ENCODE measurements at places on chromosomes 11 and 22. TPM values are rescaled to one million over a fixed set of nuclear protein-coding genes. Genes with fewer than 3 reads are reported as not detected.
A peak's percentile ranks its signal among the peaks of the same experiment; 100 is the strongest.

KRTAP5-2 gene
- total RNA-seq = not detected

PMM1 gene
- 28.0 TPM for total RNA-seq

GDPD4 gene
- total RNA-seq = not detected

TMEM191C gene
- 2.1 TPM for total RNA-seq

DNA sequence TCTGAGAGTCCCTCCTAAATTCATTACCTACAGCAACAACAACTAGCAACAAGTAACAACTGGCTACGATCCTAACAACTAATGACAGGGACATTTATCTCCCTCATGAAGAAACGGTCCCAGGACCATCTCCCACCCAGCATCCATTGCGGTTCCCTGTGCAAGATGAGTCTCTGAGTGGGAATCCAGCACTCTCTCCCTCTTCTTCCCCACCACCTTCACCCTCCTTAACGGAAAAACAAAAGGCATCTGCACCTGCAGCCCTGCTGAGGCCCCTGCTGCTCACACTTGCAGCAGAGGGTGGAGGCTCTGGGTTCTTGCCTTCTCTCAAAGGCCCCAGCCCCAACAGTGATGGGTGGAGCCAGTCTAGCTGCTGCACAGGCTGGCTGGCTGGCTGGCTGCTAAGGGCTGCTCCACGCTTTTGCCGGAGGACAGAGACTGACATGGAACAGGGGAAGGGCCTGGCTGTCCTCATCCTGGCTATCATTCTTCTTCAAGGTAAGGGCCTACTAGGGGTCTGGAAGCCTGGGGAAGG is at the start of gene CD3G:
Gene CD3G (plus strand): TSS at position 364 of the 535 bp plus-strand sequence. CDS start 80 bp downstream, at position 444.
- H3K27me3 ChIP-seq = peaks cover 80% of the 10 kb centered on the region
- H3K36me3 ChIP-seq = no peaks in the 10 kb centered on the region
- no peak for DNase-seq
- no peaks in the 10 kb centered on the region for H3K4me1 ChIP-seq
- no peak within 1 kb of the TSS for H3K4me3 ChIP-seq

GRCh38 chr11:27571154-27571810 is 64.7 kb upstream of the LIN7C start:
- no peaks in the 10 kb centered on the region for H3K36me3 ChIP-seq
- no peaks in the 10 kb centered on the region for H3K27me3 ChIP-seq
- no peak for DNase-seq
- no peak overlapping the region for H3K4me3 ChIP-seq
- H3K27ac ChIP-seq = no peak overlapping the region
- peaks cover 4% of the 10 kb centered on the region for H3K4me1 ChIP-seq

DNA sequence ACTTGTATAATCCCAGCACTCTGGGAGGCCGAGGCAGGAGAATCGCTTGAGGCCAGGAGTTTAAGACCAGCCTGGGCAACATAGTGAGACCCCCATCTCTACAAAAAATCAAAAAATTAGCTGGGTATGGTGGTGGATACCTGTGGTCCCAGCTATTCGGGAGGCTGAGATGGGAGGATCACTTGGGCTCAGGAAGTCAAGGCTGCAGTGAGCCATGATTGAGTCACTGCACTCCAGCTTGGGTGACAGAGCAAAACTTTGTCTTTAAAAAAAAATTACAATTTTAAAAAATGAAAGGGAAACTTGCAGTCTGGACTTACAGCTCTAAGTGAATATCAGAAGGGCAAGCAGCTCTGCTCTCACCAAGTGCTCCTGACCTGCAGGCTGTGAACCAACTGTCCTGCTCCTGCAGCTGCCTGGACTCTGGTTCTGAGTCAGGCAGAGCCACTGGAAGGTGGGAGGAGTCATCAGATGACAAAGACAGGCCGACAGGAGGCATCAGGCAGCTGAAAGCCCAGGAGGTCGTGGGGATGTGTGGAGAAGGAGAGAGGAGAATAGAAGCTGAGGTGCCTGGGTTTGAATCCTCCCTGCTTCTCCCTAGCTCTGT is 9.6 kb downstream of the SMTNL1 start:
- peak overlapping the region; percentile 50 for H3K27ac ChIP-seq
- H3K4me1 ChIP-seq = peaks cover 4% of the 10 kb centered on the region
- peaks cover 7% of the 10 kb centered on the region for H3K27me3 ChIP-seq
- peaks cover 2% of the 10 kb centered on the region for H3K36me3 ChIP-seq
- no peak overlapping the region for H3K4me3 ChIP-seq

- peaks cover 46% of the 10 kb centered on the region for H3K4me1 ChIP-seq
- peaks cover 3% of the 10 kb centered on the region for H3K36me3 ChIP-seq
- no peaks in the 10 kb centered on the region for H3K27me3 ChIP-seq
- no peak for DNase-seq
- no peak overlapping the region for H3K27ac ChIP-seq
Observed at GRCh38 chr11:64864135-64864472, 14.3 kb downstream of the EHD1 start.

GRCh38 chr22:20299746-20300136 is 20.1 kb downstream of the DGCR6L start:
- peaks cover 57% of the 10 kb centered on the region for H3K27me3 ChIP-seq
- H3K27ac ChIP-seq = no peak overlapping the region

GRCh38 chr22:50184902-50185374 is 775 bp upstream of the TRABD start:
- DNase-seq = no peak
- H3K27ac ChIP-seq = no peak overlapping the region
- no peak overlapping the region for H3K4me3 ChIP-seq

GRCh38 chr11:76083563-76084451 is 122.5 kb downstream of the WNT11 start:
- no peak for DNase-seq
- no peak overlapping the region for H3K4me3 ChIP-seq
- H3K27ac ChIP-seq = no peak overlapping the region
- peaks cover 20% of the 10 kb centered on the region for H3K4me1 ChIP-seq
- no peaks in the 10 kb centered on the region for H3K36me3 ChIP-seq

DNA sequence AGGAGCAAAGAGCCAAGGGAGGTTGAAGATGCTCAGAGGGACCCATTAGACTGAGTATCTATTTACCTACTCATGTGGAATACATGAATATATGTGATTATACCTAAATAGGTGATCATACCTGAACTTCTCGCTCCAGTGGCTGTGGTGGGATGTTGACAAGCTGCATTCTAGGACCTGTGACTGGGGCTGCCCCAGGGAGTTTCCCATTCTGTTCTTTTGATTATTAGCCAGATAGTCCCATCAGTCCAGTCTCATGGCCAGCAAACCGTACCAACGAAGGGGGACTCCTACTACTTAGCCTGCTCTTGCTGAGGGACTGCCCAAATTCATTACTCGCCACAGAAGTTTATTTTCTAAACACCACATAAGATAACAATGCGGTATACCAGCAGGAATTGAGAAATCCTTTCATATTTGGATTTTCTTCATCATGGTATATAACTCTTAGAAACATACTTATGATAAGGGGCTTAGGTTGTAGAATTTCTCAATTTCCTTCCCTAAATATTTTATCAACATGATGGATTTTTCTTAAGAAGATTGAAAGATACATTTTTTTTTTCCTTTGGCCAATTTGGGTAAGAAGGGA is 273.9 kb downstream of the NTM start:
- no peaks in the 10 kb centered on the region for H3K27me3 ChIP-seq
- H3K4me1 ChIP-seq = peaks cover 3% of the 10 kb centered on the region
- H3K27ac ChIP-seq = no peak overlapping the region

DNA sequence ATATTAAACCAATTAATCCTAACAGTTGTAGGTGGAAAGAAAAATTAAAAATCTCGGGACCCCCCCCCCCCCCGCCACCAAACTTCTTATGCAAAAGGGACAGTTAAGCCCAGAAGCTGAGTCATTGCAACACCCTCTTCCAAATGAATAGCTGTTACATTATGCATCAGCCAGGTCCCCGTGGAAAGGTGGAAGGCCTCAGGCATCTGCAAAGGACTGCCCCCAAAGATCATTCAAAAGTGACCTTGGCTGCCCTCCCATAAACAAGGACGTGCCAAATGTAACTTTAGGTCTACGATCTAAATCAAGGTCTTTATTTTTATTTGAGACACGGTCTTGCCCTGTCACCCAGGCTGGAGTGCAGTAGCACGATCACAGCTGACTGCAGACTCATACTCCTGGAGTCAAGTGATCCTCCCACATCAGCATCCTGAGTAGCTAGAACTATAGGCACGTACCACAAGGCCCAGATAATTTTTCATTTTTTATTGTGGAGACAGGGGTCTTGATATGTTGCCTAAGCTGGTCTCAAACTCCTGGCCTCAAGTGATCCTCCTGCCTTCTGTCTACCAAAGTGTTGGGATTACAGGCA is 22.8 kb downstream of the SYN3 start:
- no peak for DNase-seq
- H3K36me3 ChIP-seq = no peaks in the 10 kb centered on the region
- no peak overlapping the region for H3K4me3 ChIP-seq
- H3K27me3 ChIP-seq = peaks cover 18% of the 10 kb centered on the region
- H3K4me1 ChIP-seq = peaks cover 14% of the 10 kb centered on the region

- peaks cover 2% of the 10 kb centered on the region for H3K36me3 ChIP-seq
- no peaks in the 10 kb centered on the region for H3K27me3 ChIP-seq
Observed at GRCh38 chr11:70883323-70883940, 368.9 kb downstream of the SHANK2 start.

DNA sequence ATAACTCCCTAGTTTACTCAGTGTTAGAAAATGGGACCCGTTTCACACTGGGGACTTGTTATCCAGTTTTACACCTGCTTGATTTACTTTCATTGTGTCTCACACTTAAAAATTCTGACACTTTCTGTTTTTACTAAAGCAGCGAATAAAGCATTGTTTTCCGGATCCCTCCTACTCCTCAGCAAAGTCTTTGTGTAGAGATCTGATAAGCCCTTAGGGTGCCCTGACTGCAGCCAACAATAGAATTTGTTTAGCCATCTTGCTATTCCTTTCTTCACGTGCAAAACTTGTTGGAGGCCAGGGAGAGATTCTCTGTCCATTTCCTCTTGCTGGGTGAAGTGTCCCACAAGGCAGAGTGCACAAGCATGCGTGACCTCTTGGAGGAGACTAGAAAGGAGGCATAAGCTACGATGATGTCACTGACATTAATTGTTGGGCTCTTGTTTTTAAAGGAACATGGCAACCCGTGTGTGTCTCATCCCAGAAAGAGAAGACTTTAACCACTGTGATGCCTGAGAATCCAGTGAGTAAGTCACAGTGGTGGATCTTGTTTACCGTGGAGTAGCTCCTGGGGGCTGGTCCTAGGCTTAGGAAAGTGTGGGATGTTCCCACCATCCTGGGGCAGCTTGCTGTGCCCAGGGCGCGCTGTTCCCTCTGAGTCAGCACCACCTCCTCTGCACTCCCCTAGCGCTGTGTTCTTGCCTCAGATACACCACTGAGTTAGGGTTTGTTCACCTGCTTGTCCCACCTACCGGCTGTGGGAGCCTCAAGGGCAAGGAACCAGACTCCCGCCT is 27.7 kb downstream of the MICAL2 start:
- H3K27me3 ChIP-seq = no peaks in the 10 kb centered on the region
- DNase-seq = no peak
- H3K27ac ChIP-seq = peak overlapping the region; percentile 36
- no peaks in the 10 kb centered on the region for H3K36me3 ChIP-seq
- H3K4me3 ChIP-seq = no peak overlapping the region
- H3K4me1 ChIP-seq = peaks cover 22% of the 10 kb centered on the region

DNA sequence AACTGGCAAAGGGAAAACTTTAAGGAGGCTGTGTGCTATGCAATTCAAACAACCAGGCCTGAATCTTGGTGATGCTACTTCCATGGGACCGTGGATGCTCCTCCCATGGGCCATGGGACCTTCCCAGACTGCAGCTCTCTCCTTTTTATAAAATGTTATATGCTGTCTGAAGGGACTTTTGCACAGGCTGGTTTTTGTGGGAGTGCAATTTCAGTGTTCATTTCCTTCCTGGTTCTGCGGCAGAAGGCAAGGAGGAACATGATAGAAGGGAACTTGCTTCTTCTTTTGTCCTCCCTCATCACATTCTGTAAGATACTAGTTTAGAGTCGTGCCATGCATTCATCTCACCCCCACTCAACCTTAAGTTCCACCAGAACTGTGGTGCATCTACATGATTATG is 68.9 kb downstream of the C11orf58 start:
- H3K27me3 ChIP-seq = no peaks in the 10 kb centered on the region
- no peak overlapping the region for H3K27ac ChIP-seq
- no peak for DNase-seq
- peaks cover 3% of the 10 kb centered on the region for H3K36me3 ChIP-seq
- H3K4me1 ChIP-seq = peaks cover 13% of the 10 kb centered on the region

DNA sequence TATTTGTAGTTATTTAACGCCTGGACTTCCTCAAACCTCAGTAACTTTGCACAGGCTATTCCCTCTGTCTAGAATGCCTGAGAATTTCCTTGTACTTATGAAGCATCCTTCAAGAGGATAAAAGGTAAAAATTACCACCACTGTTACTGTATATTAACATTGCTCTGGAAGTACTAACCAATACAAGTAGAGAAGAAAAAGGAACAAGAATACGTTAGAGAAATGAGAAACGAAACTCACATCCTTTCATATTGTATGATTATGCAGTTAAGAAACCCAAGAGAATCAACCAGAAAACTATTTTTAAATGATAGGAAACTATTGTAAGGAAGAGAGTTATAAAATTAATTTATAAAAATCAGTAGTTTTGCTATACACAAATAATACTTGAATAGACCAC is 48.2 kb upstream of the OR5P2 start:
- H3K27me3 ChIP-seq = peaks cover 8% of the 10 kb centered on the region
- H3K36me3 ChIP-seq = no peaks in the 10 kb centered on the region
- no peak overlapping the region for H3K27ac ChIP-seq
- no peaks in the 10 kb centered on the region for H3K4me1 ChIP-seq
- DNase-seq = no peak
- H3K4me3 ChIP-seq = no peak overlapping the region

DNA sequence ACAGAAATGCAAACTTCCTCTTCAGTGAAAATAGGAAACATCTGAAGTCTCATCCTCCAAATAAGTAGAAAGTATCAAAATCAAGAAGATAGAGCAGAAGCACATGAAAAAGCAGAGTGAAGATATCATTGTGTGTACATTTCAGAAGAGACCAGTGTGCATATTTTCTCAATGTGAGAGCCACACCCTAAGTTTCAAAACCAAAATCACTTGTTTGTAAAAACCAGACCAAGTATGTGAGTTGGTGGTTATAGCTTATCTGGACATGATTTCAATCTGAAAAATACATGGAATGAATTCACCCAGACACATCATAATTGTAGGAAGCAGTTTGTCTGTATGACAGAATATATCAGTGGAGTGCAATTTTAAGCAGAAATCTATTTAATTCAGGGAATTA is 536.0 kb downstream of the JRKL start:
- H3K27me3 ChIP-seq = peaks cover 4% of the 10 kb centered on the region
- DNase-seq = no peak
- H3K36me3 ChIP-seq = no peaks in the 10 kb centered on the region
- H3K4me1 ChIP-seq = no peaks in the 10 kb centered on the region
- H3K27ac ChIP-seq = no peak overlapping the region

GRCh38 chr11:134984421-134984820 is 572.4 kb upstream of the B3GAT1 start:
- no peaks in the 10 kb centered on the region for H3K36me3 ChIP-seq
- peaks cover 11% of the 10 kb centered on the region for H3K27me3 ChIP-seq
- no peak overlapping the region for H3K27ac ChIP-seq
- DNase-seq = no peak
- no peak overlapping the region for H3K4me3 ChIP-seq
- H3K4me1 ChIP-seq = peaks cover 23% of the 10 kb centered on the region

Measured in neural crest cell (in vitro differentiated cells).